ENCODE measurements at places on chromosomes 2 and 18.

DNA sequence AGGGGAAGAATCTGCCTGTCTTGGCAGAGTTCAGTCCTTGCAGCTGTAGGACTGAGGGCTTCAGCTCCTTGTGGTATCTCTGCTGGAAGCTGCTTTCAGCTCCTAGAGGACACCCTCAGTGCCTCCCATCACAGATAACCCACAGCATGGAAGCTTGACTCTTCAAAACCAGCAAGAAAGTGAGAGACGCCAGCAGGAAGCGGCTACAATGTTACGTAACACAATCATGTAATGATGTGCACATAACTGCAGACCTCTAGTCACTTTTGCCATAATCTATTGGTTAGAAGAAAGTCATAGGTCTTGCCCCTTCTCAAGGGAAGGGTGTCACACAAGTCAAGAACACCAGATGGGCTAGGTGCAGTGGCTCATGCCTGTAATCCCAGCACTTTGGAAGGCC, 69.1 kb upstream of the AFF3 start:
- no peak for DNase-seq

GRCh38 chr2:57510704-57511103, 535.9 kb upstream of the VRK2 start:
- DNase-seq = no peak

- DNase-seq = no peak
Measured at GRCh38 chr2:167183931-167184330, 295.7 kb downstream of the XIRP2 start.

- DNase-seq = no peak
Measured at GRCh38 chr2:140734992-140735391, 1395.8 kb downstream of the LRP1B start.

- no peak for DNase-seq
Measured at GRCh38 chr2:88959480-88960204, 268.2 kb downstream of the RPIA start.

DNA sequence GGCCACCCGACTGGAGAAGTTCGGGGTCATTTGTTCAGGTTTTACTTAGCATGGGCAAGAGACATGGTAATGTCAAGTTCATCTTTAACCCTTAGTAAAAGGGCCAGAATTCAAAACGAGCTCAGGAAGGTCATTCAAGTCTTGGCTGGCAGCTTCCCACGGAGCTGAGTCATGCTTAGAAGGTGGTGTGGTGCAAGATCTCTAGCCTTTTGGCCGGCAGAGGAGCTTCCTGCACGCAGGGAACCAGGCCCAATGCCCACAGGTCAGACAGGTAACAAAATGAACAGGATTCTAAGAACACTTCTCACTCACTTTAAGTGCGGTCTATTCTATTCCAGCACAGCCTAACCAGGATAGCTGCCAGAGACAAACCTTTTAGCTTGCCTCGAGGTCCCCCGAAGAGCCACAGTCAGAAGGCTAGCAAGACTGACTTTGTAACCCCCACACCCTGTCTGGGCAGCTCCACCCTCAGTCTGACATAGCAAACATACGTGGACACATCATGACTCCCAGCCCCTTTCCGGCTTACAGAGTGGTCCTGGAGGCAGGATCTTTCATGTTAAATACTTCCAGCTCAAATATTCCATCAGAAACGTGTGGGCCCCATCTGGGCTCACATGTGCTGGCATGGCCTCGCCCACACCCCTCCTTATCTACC, 292.7 kb downstream of the BCL11A start:
- no peak for DNase-seq

GRCh38 chr18:26470011-26470637, 78.2 kb downstream of the KCTD1 start:
- DNase-seq = no peak

DNA sequence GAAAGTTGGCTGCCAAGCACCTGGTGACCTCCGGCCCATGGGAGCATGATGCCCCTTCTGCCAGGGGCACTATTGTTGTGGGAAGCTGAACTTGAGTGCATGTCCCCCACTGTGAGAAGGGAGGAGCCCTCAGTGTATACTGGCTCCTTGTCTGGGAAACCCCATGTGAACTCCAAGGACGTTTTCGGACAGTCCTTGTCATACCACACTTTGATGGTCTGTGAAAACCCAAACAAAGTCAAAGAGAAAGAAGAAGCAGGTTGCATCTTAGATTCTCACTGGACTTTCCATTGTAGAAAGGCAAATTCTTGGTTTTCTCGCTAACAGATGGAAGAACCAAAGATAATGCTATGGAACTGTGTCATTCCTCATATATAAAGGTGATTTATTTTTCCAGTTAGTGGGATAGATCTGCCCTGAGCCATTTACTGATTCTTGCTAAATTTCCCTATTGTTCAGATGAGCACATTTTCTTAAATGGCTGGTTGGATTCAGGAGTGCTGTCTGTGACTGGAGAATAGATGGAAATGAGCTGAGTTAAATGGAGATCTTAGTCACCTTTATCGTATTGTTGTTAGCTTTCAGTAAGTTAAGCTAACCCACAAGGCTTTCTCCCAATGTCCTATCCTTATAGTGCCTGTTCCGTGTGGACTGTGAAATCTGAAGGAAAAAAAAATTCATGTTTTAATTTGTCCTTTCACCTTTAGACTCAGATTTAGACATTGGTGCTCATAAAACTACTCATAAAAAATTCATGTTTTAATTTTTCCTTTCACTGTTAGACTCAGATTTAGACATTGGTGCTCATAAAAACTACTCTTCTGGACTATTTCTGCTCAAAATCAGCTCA, 166.6 kb downstream of the ACTR3 start:
- no peak for DNase-seq

- no peak for DNase-seq
Measured at GRCh38 chr18:65567372-65567771, 183.4 kb upstream of the CDH7 start.

DNA sequence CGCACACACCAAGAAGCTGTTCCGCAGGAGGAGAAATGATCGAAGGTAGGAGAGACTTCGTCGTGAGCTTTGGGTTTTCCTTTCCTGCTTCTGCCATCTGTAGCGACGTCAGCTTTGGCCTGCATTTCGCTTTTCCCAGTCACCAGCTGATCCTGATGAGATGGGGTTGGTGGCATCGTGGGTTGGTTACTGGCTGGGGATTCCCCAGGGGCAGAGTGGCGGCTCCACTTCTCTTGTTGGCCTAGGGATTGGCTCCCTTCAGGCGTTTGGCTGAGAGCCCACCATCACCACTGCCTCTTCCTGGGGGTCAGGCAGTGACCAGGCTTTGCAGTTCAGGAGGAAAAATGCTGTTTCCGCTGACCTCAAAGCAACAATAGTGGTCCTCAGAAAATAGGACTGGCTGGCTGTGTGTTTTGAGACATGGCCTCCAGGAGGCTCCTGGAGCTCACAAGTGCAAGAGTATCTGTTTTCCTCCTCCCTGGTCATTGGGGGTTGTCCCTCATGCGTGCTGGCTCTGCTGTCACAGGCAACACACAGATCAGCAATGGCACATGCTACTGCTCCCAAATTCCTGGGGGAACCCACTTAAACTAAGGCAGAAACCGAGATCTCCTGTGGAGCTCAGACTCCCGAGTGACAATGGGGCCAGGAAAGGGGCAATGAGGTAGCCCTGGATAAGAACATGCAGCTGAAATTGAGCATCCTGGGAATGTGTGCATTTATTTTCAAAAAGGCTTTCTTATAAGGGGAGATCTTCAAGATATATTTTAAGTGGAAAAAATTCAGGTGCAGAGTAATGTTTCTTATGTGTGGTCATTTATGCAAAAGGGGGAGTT, 173.0 kb downstream of the CTIF start:
- no peak for DNase-seq

- no peak for DNase-seq
Measured at GRCh38 chr2:219426068-219426443, 7.9 kb downstream of the DES start.

DNA sequence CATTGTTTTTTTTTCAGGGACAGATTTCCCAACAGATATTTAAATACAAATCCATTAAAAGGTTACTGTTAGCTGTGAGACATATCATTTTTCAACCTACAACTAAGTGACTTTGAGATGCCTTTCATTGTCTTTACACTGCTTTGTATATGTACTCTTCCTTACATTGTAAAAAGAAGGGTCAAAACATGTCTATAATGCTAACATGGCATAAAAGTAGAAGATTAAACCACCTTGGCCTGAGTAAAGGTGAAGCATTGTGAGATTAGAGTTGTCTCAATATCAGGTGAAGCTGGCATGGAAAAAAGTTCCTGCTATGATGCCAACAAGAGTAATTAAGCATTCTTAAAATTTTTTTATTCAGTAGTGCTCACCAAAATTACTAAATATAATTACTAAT, 1508.5 kb upstream of the NXPH2 start:
- no peak for DNase-seq

GRCh38 chr2:62460175-62460574, 45.8 kb downstream of the TMEM17 start:
- no peak for DNase-seq

DNA sequence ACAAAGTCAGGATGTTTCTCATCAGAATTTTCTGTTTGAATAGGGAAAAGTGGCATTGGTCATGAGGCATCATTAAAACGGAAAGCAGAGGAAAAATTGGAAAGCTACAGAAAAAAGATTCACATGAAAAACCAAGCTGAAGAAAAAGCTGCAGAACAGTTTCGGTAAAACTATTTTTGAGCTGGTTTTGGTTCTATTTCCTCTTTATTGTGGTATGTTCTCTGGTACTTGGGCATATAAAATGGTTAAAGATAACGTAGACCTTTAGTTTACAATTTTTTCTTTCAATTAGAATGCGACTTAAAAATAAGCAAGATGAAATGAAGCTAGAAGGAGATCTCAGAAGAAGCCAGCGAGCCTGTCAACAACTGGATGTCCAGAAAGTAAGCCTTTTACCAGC, 7.6 kb downstream of the GPATCH11 start:
- DNase-seq = no peak

GRCh38 chr2:239154971-239155805, 245.6 kb downstream of the HDAC4 start:
- DNase-seq = no peak

DNA sequence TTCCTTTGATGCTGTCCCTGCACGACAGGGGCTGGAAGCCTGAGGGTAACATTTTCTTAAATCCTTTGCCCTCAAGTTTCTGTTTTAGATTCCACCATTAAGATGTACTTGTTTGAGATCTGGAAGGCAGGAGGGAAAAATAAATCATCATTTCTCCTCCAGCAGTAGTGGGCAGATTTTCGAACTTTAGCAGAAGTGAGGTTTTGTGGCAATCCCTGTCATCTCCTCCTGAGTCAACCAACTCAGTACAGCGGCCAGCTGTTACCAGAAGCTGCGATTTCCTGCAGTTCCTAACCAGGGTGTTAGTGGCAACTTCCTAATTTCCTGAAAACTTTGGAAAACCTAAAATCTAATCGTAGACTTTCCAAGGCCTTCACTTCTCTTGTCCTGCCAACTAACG, 517.2 kb upstream of the ACVR2A start:
- DNase-seq = no peak

- no peak for DNase-seq
Measured at GRCh38 chr18:75199327-75199726, 9.6 kb downstream of the PTGR3 start.

DNA sequence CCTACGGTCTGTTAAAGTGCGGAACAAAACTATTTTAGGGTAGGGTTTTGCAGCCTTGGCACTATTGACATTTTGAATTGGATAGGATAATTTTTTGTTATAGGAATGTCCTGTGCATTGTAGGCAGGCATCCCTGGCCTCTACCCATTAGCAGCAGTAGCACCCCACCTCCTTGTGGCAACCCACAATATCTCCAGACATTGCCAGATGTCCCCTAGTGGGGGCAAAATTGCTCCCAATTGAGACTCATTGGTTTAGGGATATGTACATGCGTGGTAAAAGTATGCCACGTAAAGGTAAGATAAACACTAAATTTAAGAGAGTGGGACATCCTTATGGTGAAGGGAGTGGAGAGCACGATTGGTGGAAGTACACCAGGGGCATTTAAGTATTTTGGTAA, 4.6 kb downstream of the MIB1 start:
- DNase-seq = no peak

- no peak for DNase-seq
Measured at GRCh38 chr2:160494201-160494644, 616 bp upstream of the RBMS1 start.

GRCh38 chr18:6004119-6004518, 108.8 kb upstream of the TMEM200C start:
- DNase-seq = no peak

- no peak for DNase-seq
Measured at GRCh38 chr2:237498341-237498740, 11.3 kb downstream of the MLPH start.

DNA sequence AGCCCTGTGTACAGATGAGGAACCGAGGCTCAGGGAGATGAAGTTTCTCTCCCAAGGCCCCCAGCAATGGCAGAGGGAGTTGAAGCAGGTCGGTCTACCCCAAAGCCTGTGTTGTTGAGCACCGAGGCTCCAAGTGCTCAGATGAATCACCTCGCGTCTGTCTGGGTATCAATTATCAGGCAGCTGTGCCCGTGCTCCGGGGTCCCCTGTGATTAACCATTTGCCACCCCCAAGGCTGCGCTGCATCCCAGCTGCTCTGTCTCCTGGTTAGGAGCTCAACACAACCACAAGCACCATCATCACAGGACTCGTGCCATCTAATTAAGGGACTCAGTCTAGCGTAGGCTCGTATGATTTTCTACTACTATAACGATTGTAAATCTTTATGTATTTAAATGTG, 27.1 kb downstream of the LIPG start:
- DNase-seq = no peak

- no peak for DNase-seq
Measured at GRCh38 chr18:69162649-69163048, 238.0 kb upstream of the DOK6 start.

- DNase-seq = no peak
Measured at GRCh38 chr2:30300456-30301221, 69.3 kb downstream of the LBH start.

DNA sequence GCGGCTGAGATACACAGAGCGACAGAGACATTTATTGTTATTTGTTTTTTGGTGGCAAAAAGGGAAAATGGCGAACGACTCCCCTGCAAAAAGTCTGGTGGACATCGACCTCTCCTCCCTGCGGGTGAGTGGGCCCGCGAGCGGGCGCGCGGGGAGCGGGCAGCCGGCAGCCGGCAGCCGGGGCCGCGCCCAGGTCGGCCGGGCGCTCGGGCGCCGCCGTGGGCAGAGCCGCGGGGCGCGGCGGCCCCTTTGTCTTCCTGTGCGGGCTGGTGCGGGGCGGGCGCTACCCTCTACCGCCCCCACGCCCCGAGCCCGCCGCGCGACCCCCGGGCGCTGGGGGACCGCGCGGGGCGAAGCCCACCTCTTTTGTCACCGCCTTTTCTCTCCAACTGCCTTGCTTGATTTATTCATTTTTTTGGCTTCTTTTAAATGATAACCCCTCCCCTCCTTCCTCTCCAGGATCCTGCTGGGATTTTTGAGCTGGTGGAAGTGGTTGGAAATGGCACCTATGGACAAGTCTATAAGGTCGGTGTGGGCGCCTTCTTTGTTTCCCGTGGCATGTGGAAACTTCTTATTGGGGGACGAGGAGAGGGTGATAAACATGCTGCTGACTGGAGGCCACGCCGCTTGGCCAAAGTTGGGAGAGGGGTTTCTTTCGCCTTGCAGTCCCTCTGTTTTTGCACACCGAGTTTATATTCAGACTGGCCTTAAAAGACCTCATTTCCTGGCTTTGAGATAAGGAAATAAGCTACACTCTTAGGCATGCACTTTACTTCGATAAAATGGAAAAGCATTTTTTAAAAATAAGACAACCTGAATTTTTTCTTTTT, 722 bp downstream of the MAP4K4 start:
- no peak for DNase-seq

All from activated CD8-positive, alpha-beta memory T cell treated with anti-CD3 and anti-CD28 coated beads for 1 hour (primary cell).